ENCODE measurements at places on chromosomes 5 and 9.

DNA sequence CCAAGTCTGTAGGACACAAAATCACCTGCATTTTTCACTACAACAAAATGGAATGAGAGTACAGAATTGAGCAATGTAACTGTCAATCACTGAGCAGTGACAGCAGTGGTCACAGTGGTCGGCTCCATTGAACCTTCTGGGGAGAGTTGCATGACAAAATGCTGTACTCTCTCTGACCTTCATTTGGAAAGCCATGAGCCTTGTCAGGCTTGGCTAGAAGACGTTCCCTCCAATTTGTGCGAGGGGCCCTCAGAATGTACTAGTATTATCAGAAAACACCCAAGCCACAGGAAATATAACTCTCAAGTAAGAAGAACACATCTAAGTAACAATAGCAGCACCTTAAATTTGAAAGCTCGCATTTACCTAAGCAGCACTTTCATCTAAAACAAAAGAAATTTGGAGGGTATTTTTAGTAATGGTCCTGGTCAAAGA, 425.6 kb upstream of the MEF2C start:
- DNase-seq: no peak

DNA sequence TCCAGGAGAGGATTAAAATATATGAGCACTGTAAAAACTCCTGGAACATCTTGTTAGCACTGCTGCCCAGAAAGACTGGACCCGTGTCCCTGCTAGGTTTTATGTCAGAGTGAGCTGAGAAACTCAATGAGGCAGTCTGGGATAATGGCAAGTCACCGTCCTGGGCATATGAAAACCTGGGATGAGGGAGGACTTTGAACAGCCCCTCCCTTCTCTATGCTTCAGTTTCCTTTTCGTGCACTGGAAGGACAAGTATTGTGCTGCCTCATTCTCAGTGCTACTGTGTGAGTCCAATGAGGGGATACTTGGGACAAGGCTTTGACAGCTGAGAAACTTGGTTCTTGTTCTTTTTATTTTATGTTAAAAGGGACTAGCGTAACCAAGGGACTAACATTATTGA, 143.0 kb upstream of the SHB start:
- no peak for DNase-seq

GRCh38 chr5:54603372-54603771, 85.8 kb downstream of the SNX18 start:
- DNase-seq: no peak

- no peak for DNase-seq
Measured at GRCh38 chr5:152933056-152933455, 528.0 kb upstream of the NMUR2 start.

- DNase-seq: no peak
Measured at GRCh38 chr5:95178046-95178651, 106.7 kb downstream of the MCTP1 start.

DNA sequence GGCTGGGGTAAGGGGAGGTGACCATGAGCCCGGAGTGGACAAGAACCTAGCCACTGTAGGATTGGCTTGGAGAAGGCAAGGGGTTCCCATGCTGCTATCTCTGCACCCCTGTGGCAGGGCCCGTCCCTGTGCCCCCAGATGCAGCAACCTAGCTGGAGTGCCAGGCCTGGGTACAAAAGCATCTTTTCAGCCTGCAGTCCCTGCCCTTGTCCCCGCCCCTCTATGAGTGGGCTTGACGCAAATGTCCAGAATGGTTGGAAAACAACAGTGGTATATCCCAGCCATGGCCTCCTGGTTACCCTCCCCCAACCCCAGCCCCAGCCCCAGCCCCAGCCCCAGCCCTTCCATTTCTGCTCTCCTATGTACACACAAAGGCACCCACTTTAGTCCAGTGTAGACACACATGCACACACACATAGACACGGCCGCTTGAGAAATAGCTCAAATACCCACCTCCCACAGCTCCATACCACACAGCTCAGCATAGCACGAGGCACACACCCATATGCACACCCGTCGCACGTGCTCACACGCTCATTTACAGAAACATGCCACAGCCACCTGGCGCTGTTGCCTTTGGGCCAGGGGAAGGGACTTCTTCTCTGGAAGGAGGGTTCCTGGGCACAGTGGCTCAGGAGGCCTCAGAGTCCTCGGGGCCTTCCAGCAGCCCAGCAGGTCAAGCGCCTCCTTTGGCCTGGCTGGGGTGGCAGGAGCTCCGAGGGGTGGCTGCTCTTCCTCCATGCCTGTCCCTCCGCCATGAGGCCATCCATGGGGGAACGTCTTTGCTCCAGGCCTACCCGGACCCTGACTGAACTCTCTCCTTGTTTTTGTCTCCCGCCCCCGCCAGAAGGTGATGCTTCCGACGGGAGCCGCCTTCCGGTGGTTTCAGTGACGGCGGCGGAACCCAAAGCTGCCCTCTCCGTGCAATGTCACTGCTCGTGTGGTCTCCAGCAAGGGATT, 34.1 kb downstream of the CXXC5 start:
- no peak for DNase-seq

DNA sequence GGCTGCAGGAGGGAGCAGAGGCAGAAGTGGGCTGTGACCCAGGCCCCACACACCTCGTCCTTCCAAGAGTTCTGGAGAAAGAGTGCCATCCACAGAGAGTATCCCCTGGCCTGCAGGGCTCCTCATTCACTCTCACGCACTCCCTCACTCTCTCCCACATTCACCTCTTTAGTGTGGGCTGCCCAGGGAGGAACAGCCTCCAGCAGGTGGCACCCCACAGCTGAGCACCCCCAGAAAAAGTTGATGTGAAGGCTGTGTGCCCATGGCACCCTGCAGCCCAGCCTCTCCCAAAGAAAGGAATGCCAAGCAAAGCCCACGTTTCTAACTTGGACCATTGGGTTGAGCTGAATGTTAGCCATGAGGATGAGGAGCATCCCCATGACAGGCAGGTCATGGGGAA, 4.5 kb upstream of the SHC3 start:
- DNase-seq: no peak

- DNase-seq: no peak
Measured at GRCh38 chr9:2693056-2693455, 24.3 kb upstream of the KCNV2 start.

- DNase-seq: no peak
Measured at GRCh38 chr5:52817818-52818217, 30.1 kb downstream of the ITGA1 start.

GRCh38 chr9:112925058-112925641, 34.5 kb upstream of the SLC46A2 start:
- no peak for DNase-seq

DNA sequence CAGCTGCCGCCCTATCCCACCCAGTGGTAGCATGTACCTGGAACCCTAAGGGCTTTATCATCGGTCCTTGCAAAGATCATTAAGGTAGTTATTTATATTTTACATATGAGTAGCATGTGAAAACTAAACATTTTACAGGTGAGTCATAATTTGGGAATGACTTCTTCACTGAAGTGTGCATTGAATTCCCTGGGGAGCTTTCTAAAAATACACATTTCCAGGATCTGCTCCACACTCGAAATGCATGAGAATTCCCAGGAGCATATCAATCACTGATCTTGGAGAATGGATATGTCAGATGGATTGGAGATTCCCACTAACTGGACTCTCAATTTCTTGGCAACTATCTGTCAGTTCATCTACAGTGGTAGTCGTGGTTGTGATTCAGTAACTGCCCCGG, 717.5 kb downstream of the IRX1 start:
- DNase-seq: no peak

DNA sequence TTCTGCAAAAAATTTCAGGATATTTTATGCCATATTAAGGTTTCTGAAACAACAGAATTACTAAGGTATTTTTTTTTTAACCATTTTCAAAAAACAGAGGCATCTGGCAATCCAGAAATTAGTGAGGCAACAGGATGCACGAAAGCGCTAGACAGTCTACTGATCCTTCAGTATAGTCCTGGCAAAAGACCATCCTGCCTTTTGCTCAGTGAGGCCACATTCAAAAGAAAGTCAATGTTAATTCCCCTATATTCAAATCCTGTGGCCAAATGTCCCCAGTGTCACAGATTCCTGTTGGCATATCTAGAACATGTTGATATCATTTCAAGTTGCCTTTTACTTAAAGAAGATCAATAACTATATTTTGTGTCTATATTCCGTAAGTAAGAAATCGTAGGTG, 13.1 kb upstream of the NFIB start:
- no peak for DNase-seq

DNA sequence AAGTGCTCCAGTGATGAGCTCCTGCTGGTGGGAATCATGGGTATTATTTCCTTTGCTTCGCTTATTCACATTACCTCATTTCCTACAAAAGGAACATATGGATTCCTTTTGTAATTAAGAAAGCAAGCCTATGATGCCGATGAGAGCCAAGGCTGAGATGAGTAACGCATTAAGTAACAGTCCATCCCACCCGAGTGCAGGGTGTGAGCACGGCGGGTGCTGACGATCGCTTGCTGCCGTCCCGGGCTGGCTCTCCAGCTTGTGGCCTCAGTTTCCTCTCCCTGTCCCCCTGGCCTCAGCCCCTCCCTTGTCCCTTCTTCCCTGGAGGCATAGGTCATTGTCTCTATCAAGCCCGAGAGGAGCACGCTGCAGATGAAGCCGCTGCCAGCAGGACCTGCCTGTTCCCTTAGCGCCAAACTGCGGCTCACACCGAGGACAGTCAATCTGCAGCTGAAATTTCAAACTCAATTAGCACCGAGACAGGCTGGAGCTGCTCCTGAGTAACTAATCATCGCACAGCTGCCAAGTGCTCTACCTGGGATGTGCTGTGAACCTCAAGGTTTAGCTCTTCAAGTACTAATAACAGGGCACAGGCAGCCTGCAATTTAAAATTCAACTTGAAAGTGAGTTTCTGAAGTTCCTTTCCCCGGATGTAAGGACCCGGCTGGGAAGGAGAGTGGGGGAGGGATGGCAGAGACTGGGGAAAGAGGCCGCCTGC, 115.2 kb upstream of the RAPGEF1 start:
- no peak for DNase-seq

GRCh38 chr5:90353254-90353653, 56.3 kb downstream of the CETN3 start:
- no peak for DNase-seq

GRCh38 chr9:98368366-98369065, 113.1 kb upstream of the TBC1D2 start:
- no peak for DNase-seq

DNA sequence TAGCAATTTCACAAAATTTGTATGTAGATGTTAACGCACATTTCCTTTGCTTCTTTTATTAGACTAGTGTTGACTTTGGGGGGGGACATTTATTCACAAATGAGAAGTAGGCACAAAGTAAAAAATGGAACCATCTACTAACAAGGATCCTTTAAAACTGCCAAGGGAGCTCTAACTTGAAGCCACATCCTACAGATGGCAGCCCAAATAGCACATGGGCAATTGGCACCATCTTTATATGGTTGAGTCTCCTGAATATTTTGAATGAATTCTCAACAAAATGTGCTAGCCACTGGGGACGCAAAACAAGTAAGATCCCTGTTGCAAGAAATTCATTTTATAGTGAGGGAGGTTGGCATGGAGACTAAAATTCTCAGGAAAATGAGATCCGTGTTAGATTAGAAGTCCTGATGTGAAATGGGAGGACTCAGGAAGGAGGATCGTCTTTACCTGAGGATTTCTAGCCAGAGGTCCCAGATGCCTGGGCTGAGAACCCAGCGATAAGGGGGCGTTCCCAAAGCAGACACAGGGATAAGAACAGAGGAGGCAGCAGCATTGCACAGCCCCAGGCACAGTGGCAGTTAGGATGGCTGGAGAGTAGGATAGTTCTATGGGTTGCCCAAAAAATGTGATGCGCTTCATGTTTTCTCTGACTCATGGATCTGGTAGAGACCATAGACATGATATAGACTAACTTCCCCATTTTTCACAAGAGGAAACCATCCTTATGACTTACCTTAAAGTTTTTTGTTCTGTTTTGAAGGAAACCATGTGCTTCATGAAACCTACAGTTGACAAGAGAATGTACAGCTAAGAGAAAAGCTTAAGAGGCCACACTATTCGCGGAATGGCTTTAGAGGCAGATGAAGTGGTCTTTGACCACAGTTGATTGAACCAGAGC, 37.4 kb downstream of the C9orf152 start:
- no peak for DNase-seq

DNA sequence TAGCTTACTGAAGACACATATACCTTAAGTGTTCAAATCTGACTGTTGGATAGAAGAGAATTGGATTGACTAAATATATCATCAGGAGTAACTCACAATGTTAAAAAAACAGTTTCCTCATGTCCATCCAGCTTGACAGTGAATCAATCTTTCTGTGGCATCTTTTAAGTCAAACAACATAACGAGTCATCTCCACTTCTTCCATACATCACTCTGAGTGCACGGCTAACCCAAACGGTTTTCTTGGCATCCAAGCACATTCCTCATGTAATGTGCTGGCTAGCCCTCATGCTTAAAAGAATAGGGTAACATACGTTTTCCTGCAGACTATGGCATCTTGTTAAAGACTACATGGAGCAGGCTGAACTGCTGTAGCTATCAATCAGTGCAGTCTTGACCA, 291.5 kb upstream of the TRPC7 start:
- DNase-seq: no peak

GRCh38 chr5:65483546-65484346, 2.0 kb upstream of the ADAMTS6 start:
- DNase-seq: no peak

DNA sequence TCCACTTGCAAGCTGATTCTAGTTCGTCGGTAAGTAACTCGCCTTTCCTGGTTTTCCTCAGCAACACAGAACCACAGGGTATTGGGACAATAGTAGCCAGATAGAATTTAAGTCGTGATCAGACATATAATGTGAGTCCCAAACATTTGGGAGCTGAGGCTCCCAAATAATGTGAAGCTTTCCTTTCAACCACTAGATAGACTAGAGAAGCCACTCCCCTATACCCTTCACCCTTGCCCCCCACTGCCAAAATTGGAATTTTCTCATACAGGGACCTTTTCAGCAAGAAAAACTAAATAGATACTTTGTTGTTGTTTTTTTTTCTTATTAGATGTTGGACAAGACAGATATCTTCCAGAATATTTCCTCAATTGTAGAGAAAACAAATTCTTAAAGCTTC, 1.9 kb downstream of the C6 start:
- DNase-seq: no peak

GRCh38 chr5:168159425-168159824, 132.0 kb upstream of the WWC1 start:
- no peak for DNase-seq

DNA sequence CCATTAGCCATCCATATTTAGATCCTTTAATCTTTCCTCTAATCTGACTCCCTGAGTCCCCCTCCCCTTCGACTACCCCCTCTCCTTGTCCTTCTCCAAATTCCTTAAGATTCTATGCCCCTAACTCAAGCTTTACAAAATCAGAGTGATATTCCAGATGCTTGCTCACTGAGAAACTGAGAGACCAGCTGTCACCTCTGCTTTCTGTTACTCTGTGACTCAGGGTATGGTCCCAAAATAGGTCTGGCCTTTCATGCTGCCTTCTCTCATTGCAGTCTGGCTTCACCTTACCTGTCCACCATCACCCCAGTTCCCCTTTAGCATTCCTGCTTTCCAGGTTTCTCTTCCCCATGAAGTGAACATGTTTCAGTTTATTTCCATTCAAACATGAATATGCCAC, 383.3 kb upstream of the SLC30A5 start:
- DNase-seq: no peak

Data from stimulated activated CD8-positive, alpha-beta memory T cell treated with anti-CD3 and anti-CD28 coated beads, Interleukin-7, amount 100 ng/mL, for 1 hour (primary cell).